ENCODE measurements at places on chromosomes 11 and 22. TPM values are rescaled to one million over a fixed set of nuclear protein-coding genes. Genes with fewer than 3 reads are reported as not detected.

EP300 gene
- total RNA-seq = 35.4 TPM

PHETA2 gene
- 4.5 TPM for total RNA-seq

MMP1 gene
- total RNA-seq = 0.11 TPM

CHRNA10 gene
- total RNA-seq = 0.89 TPM

TTC36 gene
- 0.62 TPM for total RNA-seq

GRCh38 chr11:2321311-2321683 lies 19.5 kb downstream of the TSPAN32 start:
- DNase-seq = no peak

- DNase-seq = no peak
These were observed 47.7 kb upstream of the LINC01488 start for GRCh38 chr11:69433741-69434140.

GRCh38 chr11:64173616-64174355 lies 7.9 kb upstream of the MACROD1 start:
- no peak for DNase-seq

GRCh38 chr11:18010977-18011586 lies 1.8 kb downstream of the SERGEF start:
- no peak for DNase-seq

GRCh38 chr11:44445500-44446365 lies 119.7 kb upstream of the CD82 start:
- DNase-seq = no peak

- no peak for DNase-seq
These were observed 69.6 kb downstream of the CDKN1C start for GRCh38 chr11:2815762-2816496.
